Effector memory CD8-positive, alpha-beta T cell (primary cell): ENCODE measurements at places on chromosomes 11 and 22.

DNA sequence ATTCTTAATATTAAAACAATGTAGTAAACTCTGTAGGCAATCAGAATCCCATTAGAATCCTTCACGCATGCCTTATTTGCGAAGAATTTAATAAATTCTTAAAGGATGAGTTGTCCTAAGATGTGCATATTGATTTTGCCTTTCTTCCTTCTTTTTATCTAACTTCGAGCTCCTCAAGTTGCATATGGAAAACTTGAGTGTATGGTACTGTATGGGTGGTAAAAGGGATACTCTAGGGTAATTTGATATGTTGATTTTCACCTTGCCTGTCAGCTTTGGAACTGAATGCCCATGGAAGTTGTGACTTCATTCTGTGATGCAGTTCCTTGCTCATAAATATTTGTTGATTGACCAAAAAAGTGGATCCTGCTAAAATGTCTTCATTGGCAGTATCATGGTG lies 193.8 kb downstream of the DDX10 start:
- no peak for DNase-seq

GRCh38 chr11:33490842-33491370 lies 209.7 kb downstream of the C11orf91 start:
- no peak for DNase-seq

DNA sequence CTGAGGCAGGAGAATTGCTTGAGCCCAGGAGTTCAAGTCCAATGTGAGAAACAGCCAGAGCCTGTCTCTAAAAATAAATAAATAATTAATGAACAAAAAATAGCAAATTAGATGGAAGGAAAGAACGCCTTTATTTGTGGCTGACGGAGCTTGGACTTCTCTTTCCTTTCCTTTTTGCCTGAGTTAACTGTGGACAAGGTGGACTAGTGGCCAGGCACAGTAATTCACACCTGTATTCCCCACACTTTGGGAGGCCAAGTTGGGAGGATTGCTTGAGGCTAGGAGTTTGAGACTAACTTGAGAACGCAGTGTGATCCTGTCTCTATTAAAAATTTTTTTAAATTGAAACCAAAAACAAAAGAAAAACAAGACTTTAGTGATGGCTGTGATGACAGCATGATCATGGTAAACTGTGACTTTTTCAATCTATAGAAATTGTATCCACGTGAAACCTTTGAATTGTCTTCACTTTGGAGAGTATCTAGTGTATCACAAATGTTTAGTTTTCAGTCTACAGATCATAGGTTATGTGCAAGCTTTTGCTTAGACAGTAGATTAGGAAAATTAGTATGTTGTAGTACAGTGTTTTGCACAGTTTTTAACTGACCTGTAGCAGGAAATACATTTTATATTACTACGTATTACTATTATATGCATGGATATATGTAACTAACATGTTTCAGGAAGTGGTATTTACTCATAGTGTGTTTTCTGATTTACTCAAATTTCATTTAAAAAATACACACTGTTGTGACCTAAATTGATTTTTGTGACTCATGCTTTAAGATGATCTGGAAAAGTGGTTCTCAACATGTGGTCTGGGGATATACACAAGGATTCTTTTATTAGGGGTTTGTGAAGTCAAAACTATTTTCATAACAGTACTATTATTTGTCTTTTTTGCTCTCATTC lies 42.1 kb downstream of the KDM2A start:
- no peak for DNase-seq

DNA sequence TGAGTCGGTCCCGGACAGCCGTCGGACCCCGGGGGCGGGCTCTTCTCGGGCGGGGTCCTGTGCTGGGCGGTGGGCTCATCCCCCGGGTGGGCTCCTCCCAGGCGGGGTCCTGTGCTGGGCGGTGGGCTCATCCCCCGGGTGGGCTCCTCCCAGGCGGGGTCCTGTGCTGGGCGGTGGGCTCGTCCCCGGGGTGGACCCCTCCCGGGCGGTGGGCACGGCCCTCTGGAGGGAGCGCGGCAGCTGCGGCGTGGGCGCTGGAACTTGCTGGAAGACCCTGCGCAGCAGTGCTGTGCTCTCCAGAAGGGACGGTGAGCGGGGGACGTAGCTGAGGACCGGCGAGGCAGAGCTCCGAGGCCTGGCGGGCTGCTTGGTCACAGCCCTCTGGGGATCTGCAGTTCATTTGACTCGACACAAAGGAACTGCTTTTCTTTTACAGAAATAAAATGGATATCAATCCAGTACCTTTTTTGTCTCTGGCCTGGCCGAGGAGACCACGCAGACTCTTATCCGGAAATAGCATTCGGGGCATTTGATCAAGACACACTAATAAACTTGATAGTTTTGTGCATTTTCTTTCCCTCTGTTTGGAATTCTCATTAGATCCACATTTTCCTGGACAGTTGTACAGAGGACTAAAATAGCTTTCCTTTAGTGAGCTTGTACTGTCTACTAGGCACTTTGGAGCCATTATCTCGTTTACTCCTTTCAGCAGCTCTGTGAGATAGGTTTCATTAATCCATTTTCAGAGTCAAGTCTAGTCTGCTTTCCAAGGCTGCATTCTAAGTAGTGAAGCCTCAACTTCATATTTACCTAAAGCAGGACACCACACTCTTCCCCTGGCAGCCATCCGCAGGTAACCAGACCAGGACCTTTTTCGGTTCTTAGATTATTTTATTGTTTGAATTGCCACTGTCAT lies 812 bp downstream of the JAM3 start:
- no peak for DNase-seq

- no peak for DNase-seq
Observed at GRCh38 chr22:18906896-18907295, 776 bp downstream of the DGCR6 start.

DNA sequence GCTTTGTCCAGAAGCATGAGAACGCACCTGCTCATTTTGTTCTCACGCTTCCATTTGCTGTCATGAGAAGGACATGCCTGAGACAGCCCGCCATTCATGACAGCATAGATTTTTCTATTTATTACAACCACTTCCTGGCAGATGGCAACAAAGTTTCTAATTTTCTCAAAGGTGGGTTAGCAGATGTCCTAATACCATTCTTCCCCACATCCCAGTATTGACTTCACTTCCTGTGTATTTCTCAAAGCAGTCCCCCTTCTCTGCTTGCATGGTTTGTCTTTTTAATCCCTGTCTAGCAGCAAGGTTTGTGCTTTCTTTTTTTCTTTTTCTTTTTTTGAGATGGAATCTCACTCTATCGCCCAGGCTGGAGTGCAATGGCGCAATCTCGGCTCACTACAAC lies 94.3 kb downstream of the ISX start:
- DNase-seq: no peak

DNA sequence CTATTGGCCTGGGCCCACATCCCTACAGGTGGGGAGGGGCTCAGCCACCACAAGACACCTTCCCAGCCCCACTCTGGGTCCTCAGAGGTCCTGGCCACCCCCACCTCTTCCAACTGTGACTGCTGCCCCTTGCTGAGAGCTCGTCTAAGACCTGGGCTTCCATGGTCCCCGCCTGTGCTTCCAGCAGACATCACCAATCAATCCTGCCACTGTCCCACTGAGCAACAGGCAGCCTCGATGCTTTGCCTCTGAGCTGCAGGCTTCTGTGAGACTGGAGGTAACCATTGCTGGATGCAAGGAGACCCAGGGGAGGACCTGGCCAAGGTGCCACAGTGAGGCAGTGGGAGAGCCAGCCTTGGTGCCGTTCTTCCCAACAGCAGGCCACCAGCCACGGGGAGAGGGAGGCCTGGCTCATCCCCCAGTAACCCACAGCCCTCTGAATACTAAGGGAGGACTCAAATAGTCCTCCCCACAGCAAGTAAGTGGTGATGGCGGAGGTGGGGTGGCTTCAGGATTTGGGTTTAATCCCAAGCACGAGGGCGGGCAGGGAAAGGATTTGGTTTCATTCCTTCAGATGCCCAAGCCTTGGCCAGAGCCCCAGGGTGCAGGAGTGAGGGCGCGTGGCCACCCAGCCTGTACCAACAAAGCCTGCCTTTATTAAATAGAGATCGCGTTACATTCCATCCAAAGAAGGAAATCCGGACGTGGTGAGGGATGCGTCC lies 5.5 kb upstream of the FADS3 start:
- DNase-seq: no peak

GRCh38 chr11:46034041-46034440 lies 87.2 kb downstream of the PHF21A start:
- DNase-seq: no peak

GRCh38 chr22:28397306-28397705 lies 282.3 kb downstream of the TTC28 start:
- DNase-seq: no peak

DNA sequence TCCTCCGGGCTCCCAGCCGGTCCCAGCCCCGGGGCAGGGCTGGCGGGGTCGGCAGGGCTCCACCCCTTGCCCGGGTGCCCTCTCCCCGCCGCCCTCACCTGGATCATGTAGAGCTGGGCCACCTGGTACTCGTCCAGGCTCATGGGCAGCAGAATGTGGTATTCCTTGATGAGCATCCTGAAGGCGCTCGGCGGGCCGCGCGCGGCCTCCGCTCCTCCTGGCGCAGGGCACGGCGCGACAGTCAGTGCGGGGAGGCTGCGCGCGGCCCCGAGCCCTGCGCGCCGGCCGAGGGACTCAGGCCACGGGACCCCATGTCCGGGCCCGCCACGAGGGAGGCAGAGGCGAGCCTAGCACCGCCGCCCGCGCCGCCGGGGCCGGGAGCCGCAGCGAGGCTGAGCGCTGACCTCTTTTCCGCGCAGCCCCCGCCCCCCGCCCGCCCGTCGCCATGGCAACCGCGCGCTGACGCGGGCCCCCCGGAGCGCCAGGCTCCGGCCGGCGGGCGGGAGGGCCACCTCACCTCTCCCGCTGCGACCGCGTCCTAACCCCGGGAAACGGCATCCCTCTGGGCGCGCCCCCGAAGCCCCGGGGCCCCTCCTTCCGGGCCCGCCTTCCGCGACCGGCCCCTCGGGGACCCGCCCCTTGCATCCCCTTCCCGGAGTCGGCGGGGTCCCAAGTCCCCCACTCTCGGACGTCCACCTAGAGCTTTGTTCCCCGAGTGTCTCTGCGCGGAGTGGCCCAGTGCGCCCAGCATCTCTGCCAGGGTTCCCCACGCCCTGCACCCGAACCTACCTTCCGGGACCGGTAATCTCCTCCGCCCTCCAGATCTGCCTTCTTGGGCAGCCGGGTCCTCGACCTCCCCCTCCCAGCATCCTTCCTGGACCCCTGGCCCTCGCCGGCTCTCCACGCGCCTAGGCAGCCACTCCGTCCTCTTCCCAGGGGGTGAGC lies 886 bp downstream of the PITPNM1 start:
- DNase-seq: peak; percentile 22

- no peak for DNase-seq
Observed at GRCh38 chr11:13940907-13941256, 21.6 kb upstream of the SPON1 start.

DNA sequence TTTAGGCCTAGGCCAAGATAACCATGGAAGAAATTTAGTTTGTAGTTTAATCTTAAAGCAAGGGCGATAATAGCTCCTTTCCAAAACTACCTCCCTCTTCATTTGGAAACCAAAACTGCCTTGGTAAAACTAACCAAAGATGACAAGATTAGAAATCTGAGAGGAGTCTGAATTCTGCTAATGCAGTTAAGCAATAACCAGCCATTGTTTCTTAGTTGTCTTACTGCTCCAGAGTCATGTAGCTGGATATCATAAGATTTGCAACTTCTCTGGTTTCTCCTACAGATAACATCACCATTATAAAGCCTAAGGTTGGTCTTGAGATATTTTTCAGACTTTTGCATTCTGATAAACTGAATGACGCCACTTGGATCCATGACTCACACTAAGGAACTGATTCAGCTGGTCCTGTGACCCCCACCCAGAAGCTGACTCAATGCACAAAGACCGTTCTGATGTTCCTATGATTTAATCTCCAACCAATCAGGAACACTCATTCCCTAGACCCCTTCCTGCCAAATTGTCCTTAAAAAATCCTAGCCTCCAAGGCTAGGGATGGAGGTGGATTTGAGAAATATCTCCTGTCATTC lies 200.8 kb downstream of the LUZP2 start:
- DNase-seq: no peak

GRCh38 chr22:25777870-25778269 lies 35.9 kb downstream of the MYO18B start:
- DNase-seq: no peak

DNA sequence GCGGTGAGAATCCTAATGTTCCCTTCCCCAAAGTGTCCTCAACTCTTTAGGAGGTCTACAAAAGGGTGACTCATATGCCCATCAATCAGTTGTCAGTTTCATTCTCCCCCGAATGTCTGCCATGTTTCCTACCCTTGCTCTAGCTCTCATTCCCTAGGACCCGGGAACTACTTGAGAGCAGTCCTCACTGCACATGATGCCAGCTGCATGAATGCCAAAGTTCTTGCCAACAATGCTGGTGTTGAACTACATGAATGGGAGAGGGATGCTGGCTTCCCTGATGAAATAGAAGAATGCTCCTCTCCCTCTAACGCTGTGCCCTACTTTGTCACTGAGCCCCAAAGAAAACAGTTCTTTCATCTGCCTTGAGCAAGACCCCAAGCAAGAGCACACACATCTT lies 12.5 kb upstream of the FSHB start:
- DNase-seq: no peak

- no peak for DNase-seq
Observed at GRCh38 chr22:43928468-43928867, 4.9 kb downstream of the PNPLA3 start.

GRCh38 chr11:14096606-14097005 lies 134.1 kb downstream of the SPON1 start:
- DNase-seq: no peak

DNA sequence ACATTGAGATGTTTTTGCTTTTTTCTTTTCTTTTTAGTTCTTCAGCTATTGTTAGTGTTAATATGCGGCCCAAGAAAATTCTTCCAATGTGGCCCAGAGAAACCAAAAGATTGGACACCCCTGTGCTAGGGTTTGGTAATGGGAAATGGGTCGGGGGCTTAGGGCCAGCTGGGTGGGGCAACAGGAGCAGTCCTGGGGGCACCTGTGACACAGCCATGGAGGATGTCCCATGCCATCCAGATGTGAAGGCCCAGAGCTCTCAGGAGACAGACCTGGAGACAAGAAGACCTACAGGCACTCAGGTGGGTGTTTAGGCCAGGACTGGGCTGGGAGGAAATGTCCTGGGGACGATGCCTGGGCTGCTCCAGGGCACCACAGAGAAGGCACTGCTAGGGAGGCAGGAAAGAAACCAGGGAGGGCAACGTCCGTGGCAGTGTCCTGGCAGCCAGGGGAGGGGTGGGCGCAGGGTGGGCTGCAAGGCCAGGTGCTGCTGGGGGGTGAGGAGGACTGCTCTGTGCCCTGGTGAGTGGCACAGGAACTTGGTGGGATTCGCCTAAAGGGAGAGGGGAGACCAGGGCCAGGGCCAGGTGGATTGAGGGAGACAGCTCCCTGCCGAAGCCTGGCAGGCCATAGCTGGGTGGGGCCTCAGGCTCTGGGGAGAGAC lies 21.4 kb downstream of the RELT start:
- DNase-seq: no peak

DNA sequence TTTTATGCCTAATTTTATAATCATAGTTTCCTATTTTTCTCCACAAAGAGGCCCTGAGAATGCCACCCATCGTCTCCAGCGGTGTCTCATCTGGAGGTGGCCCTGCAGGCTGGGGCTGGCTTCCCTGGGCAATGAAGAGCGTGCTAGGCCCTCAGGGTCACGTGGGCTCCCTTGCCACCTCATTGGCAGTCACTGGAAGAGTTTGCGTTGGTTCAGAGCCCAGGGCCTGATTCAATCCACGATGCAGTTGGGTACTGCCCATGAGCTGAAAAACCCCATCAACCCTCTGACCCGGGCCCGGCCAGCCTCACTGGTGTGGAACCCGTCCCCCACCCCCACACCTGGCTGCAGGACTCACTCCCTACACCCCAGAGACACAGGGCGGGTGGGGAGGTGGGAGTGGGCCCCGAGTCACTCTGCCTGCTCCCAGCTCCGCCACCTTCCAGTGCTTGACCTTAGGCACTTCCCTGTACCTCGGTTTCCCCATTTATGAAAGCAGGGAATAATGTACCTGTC lies 43.4 kb upstream of the A4GALT start:
- no peak for DNase-seq
